ENCODE measurements at places on chromosomes 11 and 22. TPM values are rescaled to one million over a fixed set of nuclear protein-coding genes. Genes with fewer than 3 reads are reported as not detected.

SLC22A6 gene
- not detected for total RNA-seq

DNA sequence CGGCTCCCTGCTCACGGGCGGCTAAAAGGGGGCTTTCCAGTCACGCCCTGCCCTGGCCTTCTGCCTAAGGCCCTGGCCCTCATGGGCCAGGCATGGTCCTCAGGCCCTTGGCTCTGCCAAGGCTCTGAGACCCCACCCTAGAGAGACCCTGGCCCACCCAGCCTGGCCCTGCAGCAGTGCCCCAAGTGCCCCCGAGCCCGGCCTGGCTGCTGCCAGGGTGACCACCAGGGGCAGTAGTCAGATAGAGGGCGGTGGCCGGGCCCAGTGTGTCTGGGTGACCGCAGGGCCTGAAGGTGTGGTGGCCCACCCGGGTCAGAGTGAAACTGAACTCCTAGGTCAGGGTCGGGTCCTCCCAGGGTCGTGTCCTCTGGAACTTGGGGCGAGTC is 29.4 kb upstream of the CCDC188 start:
- H3K36me3 ChIP-seq, result no peaks in the 10 kb centered on the region
- DNase-seq, result no peak
- H3K4me3 ChIP-seq, result no peak overlapping the region
- no peaks in the 10 kb centered on the region for H3K27me3 ChIP-seq
- no peaks in the 10 kb centered on the region for H3K4me1 ChIP-seq

DNA sequence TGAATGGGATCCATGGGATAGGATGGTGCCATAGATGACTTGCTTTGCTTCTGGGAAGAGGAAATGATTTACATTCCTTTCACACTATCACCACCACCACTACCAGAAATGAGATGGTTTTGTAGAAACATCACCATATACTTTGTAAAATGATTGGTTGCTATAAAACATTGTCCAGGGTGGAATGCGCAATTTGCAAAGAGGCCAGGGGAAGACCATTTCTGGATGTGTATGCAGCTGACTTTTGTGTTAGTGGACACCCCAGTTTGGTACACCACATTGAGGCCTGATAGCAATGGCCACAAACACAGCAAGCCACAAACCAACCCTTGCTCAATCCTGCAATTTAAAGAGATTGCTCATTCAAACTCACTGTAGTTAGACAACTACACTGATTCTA is 56.7 kb upstream of the RCN1 start:
- H3K27ac ChIP-seq, result no peak overlapping the region
- no peak for DNase-seq
- H3K36me3 ChIP-seq, result no peaks in the 10 kb centered on the region
- H3K4me1 ChIP-seq, result no peaks in the 10 kb centered on the region
- no peaks in the 10 kb centered on the region for H3K27me3 ChIP-seq

PLAAT4 gene
- 18.2 TPM for total RNA-seq

DNA sequence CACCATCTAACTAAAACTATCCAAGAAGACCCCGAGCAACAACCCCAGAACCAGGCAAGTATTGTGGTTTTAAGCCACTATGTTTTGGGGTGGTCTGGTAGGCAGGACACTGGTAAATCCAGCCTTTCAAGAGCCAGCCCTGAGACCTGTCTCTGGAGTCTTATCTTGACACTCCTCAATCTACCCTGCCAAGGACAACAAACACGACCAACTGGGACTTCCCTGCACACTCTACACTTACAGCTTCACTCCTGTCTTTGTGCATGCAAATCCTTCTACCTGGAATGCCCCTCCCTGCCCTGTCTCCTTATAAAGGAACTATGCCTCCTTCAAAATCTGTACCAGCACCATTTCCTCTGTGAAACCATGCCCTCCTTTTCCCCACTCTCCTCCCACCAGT is 107.3 kb downstream of the RPL27A start:
- DNase-seq, result no peak
- H3K27ac ChIP-seq, result no peak overlapping the region
- H3K4me1 ChIP-seq, result no peaks in the 10 kb centered on the region
- H3K4me3 ChIP-seq, result no peak overlapping the region
- no peaks in the 10 kb centered on the region for H3K36me3 ChIP-seq
- H3K27me3 ChIP-seq, result no peaks in the 10 kb centered on the region

DNA sequence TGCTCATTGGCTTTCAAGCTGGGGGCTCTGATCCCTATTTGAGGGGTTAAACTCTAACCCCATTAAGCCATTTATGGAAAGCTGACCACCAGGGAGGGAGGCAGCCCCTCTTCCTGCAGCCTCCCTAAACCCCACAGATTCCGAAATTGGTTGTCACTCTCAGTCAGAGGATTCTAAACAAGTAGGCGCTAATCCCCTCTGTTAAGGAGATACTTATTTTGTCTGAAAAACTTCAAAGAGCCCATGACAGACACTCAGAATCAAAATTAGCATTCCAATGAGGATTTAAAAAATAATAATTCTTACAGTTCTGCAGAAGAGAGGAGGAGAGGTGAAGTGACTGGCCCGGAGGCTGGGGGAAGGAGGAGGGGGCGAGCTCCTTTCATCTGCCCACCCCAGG is 69.7 kb upstream of the LMO1 start:
- H3K4me3 ChIP-seq, result no peak overlapping the region
- no peak overlapping the region for H3K27ac ChIP-seq
- no peaks in the 10 kb centered on the region for H3K27me3 ChIP-seq
- H3K4me1 ChIP-seq, result peaks cover 15% of the 10 kb centered on the region
- DNase-seq, result no peak

GRCh38 chr11:18081551-18081950 is 24.3 kb downstream of the SAAL1 start:
- no peak overlapping the region for H3K4me3 ChIP-seq
- no peak overlapping the region for H3K27ac ChIP-seq
- H3K4me1 ChIP-seq, result no peaks in the 10 kb centered on the region
- no peak for DNase-seq
- H3K36me3 ChIP-seq, result peaks cover 32% of the 10 kb centered on the region

DNA sequence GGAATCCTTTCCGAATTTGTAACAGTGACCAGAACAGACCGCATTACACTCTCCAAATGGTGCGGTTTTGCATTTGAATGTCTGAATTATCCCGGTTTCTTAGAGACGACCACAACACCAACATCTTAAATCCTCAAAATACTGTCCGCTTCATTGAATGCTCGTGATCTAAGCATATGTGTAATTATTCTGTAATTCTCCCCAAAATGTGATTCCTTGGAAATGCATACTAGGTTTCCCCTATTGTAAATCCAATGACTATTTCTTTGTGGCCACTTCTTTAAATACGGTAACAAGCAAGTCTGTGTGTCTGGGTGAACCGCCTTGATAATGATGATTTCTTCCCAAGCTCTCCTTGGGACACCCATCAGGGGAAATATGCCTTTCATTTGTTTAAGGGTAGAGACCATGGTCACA is 87.3 kb upstream of the DBX1 start:
- DNase-seq, result no peak
- no peak overlapping the region for H3K27ac ChIP-seq
- H3K4me3 ChIP-seq, result no peak overlapping the region
- no peaks in the 10 kb centered on the region for H3K4me1 ChIP-seq
- no peaks in the 10 kb centered on the region for H3K36me3 ChIP-seq

DNA sequence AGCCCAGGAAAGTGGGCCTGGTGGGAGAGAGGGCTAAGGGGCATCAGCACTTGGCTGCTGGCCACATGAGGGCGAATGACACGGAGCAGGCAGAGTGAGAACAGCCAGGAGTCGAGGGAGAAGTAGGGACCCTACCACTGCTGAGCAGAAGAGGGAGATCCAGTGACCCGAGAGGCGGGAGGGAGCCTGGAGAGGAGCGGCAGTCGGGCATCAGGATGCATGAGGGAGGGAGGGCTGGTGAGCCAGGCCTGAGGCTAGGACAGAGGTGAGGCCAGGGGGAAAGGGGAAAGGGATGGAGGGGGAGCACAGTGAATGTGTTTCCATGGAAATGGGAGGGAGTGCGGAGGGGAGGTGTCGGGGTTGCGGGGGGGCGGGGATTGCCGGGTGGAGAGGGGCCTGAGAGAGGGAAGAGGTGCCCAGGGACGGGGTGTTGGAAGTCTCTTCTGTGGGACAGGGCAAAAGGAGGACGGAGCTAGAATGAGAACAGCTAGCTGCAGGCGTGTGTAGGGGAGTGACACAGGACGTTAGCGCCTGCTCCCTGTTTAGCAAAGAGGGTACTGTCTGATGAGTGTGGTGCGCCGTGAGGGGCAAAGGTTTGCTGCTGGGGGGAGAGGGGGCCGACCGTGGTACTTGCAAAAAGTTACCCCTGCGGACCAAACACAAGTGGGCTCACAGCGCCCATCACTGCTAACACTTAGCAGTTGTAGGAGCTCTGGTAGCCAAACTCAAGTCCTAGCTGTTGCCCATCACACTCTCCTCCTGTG is 37.1 kb upstream of the WNT11 start:
- no peaks in the 10 kb centered on the region for H3K36me3 ChIP-seq
- H3K4me3 ChIP-seq, result no peak overlapping the region
- no peak overlapping the region for H3K27ac ChIP-seq
- H3K27me3 ChIP-seq, result no peaks in the 10 kb centered on the region
- no peaks in the 10 kb centered on the region for H3K4me1 ChIP-seq

INS gene
- total RNA-seq, result not detected

GRCh38 chr22:29762263-29762662 is 4.5 kb downstream of the ZMAT5 start:
- H3K4me1 ChIP-seq, result peaks cover 11% of the 10 kb centered on the region
- no peak overlapping the region for H3K4me3 ChIP-seq
- H3K27ac ChIP-seq, result no peak overlapping the region
- DNase-seq, result no peak
- no peaks in the 10 kb centered on the region for H3K36me3 ChIP-seq

GRCh38 chr11:117823294-117823945 is 1.1 kb downstream of the FXYD2 start:
- no peak overlapping the region for H3K4me3 ChIP-seq
- H3K36me3 ChIP-seq, result no peaks in the 10 kb centered on the region
- no peak for DNase-seq
- H3K4me1 ChIP-seq, result no peaks in the 10 kb centered on the region
- no peaks in the 10 kb centered on the region for H3K27me3 ChIP-seq
- peak overlapping the region; percentile 78 for H3K27ac ChIP-seq

DNA sequence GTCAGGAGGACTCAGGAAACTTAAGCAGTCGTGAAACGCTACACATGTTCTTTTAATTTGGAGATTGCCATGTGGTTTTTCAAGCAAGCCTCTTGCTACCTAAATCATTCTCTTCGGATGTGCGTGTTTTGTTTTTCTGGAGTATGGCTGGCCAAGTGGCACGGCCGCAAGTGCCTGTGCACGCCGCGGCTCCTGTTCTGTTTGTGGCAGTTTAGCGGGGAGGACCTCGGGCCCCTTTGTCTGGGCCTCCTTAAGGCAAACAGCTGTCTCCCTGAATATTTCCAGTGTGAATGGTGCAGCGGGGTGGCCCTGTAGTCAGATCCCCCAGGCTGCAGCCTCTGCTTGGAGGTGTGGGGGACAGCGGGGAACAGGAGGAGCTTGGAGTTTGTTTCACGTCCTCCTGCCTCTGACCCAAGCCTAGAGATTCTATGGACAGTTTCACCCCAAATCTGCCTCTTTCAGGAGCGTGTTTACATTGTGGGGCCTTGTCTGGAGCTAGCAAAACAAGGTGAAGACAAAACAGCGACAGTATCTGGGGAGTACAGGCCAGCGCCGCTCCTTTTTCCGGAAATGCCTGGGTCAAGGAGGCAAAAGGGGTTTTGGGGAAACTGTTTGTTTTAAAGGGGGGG is 1.3 kb downstream of the LRP5 start:
- H3K27me3 ChIP-seq, result no peaks in the 10 kb centered on the region
- no peak for DNase-seq
- no peaks in the 10 kb centered on the region for H3K36me3 ChIP-seq

Measured in right atrium auricular region (tissue), 2 donors.